ENCODE measurements at places on chromosomes 3 and 15. TPM values are rescaled to one million over a fixed set of nuclear protein-coding genes. Genes with fewer than 3 reads are reported as not detected.

MESP1 gene
- total RNA-seq = 6.5 TPM

TRIM42 gene
- not detected for total RNA-seq

CNBP gene
- 438 TPM for total RNA-seq

KY gene
- not detected for total RNA-seq

All from A673 (cell line).